ENCODE measurements at places on chromosomes 12 and 14.
A peak's percentile ranks its signal among the peaks of the same experiment; 100 is the strongest.

GRCh38 chr12:67222302-67222701, 46.9 kb upstream of the CAND1 start:
- peak; percentile 20 for DNase-seq

GRCh38 chr12:131933387-131933786, 4.3 kb downstream of the PUS1 start:
- no peak for DNase-seq

GRCh38 chr12:118332511-118332910, 40.2 kb downstream of the TAOK3 start:
- peak; percentile 72 for DNase-seq

DNA sequence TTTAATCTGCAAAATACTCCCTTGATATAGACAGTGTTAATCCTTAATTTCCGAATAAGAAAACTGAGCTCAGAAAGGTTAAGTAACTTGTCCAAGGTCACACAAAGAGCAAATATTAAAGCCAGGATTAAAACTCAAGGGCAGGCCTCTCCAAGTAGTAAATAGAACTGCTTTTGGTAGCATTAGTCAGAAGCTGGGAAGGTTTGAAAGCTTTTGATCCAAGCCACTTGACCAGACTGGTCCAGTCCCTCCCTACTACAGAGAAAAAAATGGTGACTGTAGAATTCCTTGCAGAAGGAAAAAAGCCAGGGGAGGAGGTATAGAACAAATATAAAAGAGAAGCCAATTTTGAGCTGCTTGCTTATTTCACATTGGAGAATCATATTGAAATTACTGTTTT, 111.5 kb downstream of the NT5DC3 start:
- DNase-seq: no peak

DNA sequence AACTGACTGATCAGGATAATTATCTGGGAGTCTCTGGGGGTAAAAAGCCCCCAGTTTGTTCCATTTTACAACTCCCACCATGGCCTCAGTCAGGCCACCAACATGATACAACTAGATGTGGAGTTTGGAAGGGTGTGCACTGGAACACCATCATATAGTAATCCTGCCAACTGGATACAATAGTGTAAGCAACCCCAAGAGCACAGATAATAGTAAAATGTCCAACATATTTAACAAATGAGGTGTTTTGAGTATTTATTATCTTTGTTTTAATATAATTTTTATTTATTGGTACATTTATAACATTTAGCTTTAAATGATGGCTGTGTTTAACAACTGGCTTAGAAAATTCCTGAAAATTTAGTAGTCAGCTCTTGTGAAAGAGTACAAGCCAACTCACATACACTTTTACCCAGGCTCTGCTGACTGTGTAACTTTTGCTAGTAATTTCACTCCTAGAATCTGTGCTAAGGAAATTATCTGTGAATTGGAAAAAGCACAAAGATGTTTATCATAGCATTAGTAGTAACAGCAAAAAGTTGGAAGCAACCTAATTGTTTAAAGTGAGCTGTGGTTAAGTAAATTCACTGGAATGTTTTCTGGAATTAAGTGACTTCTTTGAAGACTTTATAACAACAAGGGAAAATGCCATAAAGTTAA, 196.8 kb downstream of the RAD51B start:
- peak; percentile 77 for DNase-seq

GRCh38 chr12:123396543-123396942, 12.6 kb downstream of the KMT5A start:
- DNase-seq: no peak
